Fibroblast of skin of right quadriceps (primary cell): ENCODE measurements at places on chromosomes 16 and 17.

GRCh38 chr16:49048557-49048956 is 233.1 kb downstream of the CBLN1 start:
- no peak for DNase-seq

DNA sequence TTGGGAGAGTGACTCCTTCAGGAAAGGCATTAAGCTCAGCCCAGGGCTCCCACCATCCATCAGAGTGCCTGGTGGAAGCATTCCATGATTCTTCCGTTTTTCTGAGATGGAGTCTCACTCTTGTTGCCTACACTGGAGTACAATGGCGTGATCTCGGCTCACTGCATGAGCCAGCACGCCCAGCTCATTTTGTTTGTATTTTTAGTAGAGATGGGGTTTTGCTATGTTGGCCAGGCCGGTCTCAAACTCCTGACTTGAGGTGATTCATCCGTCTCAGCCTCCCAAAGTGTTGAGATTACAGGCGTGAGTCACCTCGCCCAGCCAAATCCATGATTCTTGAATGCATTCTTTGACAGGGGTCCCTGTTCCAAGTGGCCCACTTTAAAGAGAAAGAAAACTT is 23.1 kb downstream of the MIS12 start:
- DNase-seq: peak; percentile 68

- peak; percentile 39 for DNase-seq
Observed at GRCh38 chr17:63082273-63082861, 116.3 kb downstream of the TANC2 start.

DNA sequence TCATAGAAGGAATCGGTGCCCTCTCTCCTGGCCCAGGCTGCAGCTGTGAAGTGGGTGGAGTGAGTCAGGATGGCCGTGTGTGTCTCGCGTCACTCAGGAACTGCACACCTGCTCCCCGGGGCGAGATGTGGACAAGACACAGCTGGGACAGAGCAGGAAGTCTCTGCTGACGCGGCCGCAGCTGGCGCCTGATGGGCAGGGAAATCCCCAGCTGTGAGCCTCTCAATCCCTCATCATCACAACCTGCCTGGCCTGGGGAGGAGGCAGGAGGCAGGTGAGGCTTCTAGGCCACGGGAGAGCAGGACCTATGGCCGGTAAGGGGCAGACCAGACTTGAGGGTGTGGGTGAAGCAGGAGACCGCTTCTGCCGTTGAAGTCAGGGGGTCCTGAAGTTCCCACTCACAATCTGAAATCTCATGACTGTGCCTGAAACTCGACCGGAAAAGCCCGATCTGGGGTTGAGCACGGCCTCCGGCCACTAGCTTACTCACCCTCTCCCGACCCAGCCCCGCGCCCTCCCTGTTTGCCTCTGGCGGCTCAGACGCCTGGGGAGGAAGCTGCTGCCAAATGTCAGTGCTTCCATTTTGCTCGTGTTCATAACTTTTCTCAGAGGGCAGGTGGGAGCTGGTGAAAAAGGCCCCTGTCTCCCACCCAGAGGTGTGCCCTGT is 1.1 kb upstream of the TRPV3 start:
- DNase-seq: no peak

DNA sequence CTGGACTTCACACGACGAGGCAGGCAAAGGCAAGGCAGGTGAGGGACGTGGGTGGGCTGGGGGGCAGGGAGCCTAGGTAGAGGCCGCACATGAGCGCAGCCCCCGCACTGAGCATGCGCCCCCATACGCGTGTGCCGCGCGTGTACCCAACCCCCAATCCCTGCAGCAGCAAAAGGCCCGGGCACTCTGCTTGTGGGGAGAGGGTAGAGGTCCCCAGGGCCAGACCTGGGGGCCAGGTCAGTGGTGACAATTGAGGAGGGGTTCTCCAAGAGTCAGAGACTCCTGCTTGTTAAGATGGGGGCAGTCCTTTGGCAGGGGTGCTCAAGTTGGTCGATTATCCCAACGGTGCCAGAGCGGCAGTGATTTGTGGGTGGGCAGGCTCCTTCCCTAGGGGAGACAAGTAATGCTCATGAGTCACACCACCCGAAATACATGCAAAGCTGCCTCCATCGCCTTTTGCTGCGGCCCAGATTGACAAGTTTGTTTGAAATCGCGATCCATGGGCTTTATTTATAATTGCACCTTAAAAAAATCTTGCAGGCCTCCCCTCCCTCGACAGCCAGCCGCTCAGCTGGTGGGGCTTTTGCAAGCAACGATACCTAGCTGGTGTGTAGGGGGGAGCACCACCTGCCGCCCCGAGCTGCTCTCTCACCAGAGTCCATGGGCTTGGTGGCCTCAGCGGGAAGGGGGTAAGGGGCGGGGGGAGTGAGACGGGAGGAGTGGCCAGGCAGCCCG is 1.1 kb upstream of the GIT1 start:
- peak; percentile 72 for DNase-seq
